HepG2 (cell line): ENCODE measurements at places on chromosomes 12 and 14.

GRCh38 chr14:89651805-89652204 lies 234.8 kb upstream of the FOXN3 start:
- no peak for DNase-seq

GRCh38 chr14:65392296-65392695 lies 20.2 kb upstream of the FUT8 start:
- DNase-seq, result no peak

GRCh38 chr12:101969-102878 lies 35.7 kb downstream of the IQSEC3 start:
- no peak for DNase-seq

DNA sequence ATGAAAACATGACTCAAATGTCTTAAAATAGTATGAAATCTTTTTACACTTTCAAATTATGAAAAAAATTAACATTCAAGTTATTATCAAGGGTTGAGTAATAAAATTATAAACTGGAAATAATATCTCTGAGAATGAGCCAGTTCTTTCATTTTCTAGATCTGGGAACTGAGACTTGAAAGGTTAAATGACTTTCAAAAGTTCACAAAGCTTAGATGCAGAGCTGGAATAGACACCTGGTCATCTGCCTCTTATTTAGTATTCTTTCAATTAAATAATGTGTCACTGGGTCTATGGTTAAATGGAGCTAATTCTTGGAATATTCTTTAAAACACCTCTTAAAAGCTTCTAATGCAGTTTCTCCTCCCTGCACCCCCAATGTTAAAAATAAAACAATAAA lies 86.6 kb downstream of the CDK17 start:
- no peak for DNase-seq

DNA sequence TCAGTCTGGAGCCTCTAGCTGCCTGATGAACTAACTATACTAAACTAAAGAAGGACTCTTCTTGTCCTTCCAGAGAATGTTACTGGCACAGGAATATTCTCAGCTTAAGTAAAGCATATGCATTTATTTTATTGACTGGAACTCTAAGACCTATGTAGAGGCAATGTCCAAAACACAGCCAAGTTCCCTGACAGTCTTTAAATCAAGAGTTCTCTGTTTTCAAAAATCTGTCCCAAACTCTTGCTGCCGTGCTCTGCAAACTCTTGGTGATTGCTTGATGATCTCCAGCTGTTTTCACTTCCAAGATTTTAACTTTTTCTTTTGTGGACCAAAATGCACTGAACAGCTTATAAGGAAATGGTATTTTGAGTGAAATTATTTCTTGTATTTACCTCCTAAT lies 67.5 kb upstream of the DAAM1 start:
- DNase-seq, result no peak
